ENCODE measurements at places on chromosomes 4 and X.

DNA sequence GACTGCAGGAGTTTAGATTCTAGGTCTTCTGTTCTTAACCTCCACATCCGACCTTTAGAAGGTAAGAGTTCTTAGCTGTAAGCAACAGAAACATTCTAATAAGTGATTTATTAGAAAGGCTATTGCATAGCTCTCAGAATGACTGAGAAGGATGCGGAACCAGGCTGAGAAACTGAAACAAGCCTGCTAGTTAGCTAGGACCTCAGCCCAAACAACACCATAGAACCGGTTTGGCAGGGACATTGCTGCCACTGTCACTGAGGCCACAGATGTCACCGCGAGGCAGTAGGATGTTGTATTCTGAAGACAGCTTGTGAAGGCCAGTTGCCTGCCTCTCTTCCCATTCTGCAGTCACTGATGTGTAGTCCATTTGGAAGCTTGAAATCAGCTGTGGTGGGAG is 160.0 kb upstream of the ARX start:
- DNase-seq = no peak

DNA sequence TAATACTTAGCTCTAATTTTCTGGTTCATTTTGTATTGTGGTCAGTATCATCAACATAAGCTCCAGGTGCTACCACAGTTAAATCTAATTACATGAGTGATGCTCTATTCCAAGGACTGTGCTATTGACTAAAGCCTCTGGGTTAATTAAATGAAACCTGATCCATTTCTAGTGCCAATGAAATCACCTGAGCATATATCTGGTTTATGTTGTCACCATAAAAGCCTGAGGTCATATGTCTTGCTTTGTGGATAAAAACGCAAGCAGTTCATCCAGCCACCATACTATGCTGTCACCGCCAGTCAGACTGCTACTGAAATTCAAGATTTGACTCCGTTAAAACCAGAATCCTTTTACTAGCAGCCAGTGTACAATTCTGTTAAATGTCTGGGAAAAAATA is 64.2 kb upstream of the ZNF518B start:
- no peak for DNase-seq

GRCh38 chrX:9538544-9539045 is 73.7 kb downstream of the TBL1X start:
- no peak for DNase-seq

DNA sequence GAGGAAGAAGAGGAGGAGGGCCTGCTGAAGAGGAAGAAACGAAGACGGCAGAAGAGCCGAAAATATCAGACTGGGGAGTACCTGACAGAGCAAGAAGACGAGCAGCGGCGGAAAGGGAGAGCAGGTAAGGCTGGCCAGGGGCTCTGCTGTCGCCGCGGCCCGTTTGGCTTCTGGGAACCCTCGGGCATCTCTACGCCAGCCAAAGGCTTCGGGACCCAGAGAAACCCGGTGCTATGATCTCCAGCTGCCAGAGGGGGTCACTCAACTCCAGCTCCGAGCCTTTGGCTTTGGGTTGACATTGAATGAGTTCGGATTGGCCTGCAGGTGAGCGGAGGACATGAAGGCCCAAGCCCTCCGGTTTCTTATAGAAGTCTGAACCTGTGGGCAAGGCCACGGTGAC is 42.8 kb downstream of the BCORL1 start:
- DNase-seq = no peak

- DNase-seq = no peak
Observed at GRCh38 chr4:20026456-20026855, 225.2 kb upstream of the SLIT2 start.

GRCh38 chrX:30065226-30065625 is 150.1 kb upstream of the MAGEB2 start:
- no peak for DNase-seq

DNA sequence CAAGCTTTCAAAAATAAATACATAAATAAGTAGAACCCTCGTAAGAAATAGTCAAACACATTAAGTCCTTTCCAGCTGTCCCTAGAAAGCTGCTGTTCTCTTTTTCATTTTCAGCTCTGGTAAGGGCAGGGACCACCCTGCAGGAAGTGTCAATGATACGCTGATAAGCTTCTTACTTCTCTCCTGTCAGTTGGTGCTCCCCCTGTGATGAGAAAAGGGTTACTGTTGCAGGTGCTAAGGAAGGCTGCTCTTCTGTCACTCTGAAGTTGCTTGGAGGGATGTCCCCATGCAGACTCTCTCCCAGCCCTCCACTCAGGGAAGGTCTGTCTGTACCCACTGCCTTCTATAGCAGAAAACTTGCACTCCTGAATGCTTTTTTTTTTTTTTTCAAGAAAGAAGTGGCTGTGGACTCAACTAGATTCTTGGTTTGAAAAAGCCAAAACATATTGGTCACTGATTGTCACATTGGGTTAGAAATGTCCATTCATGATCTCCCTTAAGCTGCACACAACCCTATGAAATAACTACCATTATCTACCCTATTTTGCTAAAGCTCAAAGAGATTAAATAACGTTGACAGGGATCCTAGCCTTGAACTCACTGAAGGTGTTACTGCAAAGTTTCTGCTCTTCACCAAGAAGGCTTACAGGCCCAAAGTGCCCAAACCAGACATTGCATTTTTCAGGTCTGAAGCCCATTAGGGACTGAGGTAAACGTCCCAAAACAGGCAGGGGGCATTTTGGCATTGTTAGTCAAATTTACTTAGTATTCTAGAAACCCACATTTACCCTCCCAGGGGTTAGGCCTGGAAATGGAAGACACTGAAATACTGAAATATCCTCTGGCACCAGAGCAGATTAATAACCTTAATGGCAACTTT is 1.2 kb downstream of the CXCL3 start:
- no peak for DNase-seq

GRCh38 chr4:6546681-6547447 is 28.1 kb upstream of the MAN2B2 start:
- DNase-seq = peak; percentile 64

DNA sequence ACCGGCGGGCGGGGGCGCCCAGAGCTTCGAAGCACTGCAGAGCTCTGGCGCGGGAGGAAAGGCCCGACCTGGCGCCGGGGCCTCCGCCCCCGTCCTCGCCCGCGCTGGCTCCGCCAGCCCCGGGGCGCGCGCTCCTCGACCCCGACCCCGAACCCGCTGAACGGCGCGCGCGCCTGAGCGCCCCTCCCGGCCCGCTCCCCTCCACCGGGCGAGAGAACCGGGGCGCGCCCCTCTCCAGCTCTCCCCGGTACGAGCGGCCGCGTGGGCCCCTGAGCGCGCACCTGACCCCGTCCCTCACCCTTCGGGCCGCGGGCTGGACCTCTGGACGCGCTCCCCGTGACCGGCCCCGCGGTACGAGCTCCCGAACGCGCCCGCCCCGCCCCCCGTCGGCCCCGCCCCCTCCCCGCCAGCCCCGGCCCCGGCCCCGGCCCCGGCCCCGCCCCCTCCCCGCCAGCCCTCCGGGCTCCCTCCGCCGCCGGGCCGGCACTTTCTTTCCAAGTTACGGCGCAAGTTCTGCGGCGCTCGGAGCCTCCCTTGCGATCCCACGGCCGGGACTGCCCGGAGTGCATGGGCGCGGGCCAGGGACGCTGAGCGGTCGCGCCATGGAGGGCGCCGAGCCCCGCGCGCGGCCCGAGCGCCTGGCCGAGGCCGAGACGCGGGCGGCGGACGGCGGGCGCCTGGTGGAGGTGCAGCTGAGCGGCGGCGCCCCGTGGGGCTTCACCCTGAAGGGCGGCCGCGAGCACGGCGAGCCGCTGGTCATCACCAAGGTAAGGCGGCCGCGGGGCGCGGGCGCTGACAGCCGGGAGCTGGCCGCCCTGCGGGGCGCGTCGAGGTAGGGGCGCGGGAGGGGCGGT is at the start of gene SHROOM2:
TSS of gene SHROOM2 (plus strand) at position 486 of the 854 bp plus-strand sequence. CDS start at position 603, 117 bp downstream.
- no peak for DNase-seq

GRCh38 chr4:153409924-153410501 is 56.1 kb upstream of the TMEM131L start:
- DNase-seq = no peak

DNA sequence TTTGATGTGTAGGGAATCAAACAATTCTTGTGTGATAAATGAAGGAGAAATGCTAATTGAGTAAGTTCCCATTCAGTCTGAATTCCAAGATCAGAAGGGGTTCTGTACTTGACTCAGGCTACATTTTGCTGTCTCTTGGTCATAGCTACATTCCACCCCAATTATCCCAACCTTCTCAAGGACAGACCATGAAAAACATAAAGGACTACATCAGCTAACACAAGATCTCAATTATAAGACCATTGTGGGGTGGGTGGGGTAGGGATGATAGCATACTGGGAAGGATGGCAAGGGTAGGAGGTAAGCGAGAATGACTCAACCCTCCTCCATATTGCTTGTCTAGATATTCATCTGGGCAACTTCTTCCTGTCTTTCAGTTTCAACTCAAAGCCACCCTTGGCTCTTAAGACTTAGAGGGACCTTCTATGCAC is 87.4 kb upstream of the ETNPPL start:
- DNase-seq = no peak

- DNase-seq = no peak
Observed at GRCh38 chr4:40395166-40395900, 60.2 kb downstream of the CHRNA9 start.

GRCh38 chr4:156654410-156654809 is 317.2 kb downstream of the PDGFC start:
- DNase-seq = no peak

DNA sequence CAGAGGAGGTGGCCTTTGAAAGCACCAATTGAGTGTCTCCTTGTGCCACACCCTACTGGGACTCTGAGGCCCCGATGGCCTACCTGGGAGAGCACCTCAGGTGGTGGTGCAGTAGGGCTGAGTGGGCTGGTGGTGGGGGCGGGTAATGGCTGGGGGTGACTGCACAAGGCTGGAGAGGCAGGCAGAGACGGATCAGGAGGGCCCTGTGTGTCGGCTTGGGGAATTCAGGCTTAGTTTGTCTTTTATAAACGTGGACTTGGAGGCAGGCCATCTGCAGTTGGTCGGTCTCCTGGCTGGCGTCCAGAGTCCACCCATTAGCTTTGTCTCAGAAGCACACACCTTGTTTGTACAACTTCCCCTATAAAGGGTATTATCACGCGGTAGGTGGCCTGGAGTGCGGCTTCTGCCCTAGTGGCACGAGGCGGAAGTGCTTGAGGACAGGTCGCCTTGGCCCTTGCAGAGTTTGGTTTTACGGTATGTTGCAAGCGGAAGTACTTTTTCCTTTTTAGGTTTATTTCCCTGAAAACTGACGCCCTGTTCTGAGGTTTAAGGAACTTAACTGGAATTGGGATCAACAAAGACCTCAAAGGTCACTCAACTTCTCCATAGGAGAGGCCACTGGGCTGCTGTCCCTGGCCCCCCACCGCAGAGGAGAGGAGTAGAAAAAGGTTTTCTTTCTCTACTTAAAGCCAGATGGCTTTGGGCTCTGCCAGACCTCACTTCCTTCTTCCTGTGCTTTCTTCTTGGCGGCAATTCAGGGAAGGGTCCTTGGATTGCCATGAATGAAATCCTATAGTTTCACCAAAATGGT is 8.0 kb downstream of the TBC1D14 start:
- DNase-seq = no peak

DNA sequence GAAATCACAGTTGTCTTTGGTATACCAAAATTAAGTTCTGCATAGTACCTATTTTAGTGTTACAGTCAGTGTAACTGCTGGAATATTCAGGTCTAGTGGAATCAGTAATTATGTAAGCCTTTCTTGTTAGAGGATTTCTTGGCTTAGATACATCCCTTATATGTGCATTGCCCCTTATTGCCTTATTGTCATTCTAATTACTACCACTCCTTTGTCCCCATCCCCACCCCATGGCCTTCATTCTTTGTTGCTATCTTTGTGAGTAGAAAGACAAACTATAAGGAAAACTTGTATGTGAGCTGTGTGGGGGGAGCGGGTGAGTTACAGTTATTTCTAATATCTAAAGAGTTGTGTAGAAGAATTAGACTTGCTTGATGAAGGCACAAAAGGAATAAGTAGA is 36.9 kb upstream of the RPA4 start:
- no peak for DNase-seq

DNA sequence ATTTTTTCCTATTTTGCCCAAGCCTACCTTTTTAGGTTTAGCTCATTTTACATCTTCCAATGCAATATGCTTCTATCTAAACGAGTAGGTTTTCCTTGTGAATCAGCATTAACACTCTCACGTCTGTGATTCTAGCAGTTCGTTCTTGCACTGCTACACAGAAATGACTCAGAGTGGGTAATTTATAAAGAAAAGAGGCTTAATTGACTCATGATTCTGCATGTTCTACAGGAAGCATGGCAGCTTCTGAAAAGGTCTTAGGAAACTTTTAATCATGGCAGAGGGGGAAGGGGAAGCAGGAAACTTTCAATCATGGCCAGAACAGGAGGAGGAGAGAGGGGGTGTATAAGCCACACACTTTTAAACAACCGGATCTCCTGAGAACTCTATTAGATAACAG is 44.9 kb downstream of the SPANXN1 start:
- no peak for DNase-seq

DNA sequence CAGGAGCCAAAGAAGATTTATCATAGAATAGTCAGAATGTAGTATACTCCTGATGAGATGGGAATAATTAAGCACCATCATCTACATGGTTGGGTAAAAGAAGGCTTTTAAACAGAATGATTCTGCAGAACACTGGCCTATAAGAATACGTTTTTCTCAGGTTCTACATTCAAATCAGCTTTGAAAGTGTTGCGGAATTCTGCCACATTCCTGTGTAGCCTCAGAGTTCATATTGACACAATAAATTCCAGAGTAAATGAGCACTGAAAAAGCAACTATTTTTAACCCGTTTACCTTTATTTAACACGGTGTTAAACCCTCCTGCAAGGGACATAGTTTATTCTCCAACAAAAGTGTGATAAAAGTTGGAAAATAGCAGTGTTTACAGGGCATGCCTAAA is 950.2 kb upstream of the SLIT2 start:
- no peak for DNase-seq

GRCh38 chr4:37567836-37568235 is 118.3 kb downstream of the RELL1 start:
- DNase-seq = no peak

GRCh38 chrX:68086709-68087108 is 346.6 kb downstream of the OPHN1 start:
- no peak for DNase-seq

- no peak for DNase-seq
Observed at GRCh38 chr4:41425650-41426049, 112.3 kb upstream of the LIMCH1 start.

DNA sequence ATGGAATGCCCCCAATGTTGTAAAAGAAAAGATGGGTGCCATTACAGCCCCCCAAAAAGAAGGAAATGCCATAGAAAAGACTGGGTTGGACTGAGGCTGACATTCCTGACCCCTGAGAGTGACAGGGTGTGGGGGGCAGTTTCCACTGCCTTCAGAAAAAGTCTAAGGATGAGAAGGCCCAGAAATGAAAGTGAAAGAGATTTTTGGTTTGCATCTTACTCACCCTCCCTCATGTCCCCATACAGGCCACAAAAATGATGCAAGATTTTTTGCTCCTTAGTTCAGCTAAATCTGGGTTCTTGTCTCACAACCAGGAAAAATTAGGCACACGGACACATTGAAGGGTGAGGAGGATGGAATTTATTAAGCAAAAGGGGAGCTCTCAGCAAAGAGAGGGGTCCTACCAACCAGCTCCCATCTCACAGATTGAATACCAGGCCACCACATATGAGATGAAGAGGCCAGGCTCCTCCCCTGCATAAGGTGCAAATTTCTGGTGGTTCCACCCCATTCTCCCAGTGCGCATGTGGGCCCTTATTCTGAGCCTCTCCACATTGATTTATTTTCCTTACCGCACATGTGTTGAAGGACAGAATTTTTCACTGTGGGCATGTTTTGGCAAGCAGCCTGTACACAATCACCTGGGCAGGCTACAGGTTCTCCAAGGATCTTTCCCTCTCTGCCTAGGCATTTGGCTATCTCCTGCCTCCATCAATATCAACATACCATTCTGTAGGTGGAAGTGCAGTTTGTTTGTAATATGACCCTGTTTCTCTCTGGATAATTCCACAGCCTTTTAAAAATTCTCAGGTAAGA is 18.8 kb downstream of the PPP4R3C start:
- no peak for DNase-seq

GRCh38 chr4:24213961-24214360 is 324.1 kb upstream of the PPARGC1A start:
- no peak for DNase-seq

Measured in SW 1271 (cell line).